Kidney (tissue), 22 donors: ENCODE measurements at places on chromosomes 7 and 10. TPM values are rescaled to one million over a fixed set of nuclear protein-coding genes. Genes with fewer than 3 reads are reported as not detected.

- no peak for DNase-seq
Measured at GRCh38 chr10:43024524-43024923, 52.3 kb upstream of the RET start.

- DNase-seq = peak; percentile 10
Measured at GRCh38 chr7:64946772-64947171, 43.7 kb downstream of the ZNF273 start.

GRCh38 chr7:92133737-92134270 is 473 bp downstream of the CYP51A1 start:
- peak; percentile 89 for DNase-seq

DNA sequence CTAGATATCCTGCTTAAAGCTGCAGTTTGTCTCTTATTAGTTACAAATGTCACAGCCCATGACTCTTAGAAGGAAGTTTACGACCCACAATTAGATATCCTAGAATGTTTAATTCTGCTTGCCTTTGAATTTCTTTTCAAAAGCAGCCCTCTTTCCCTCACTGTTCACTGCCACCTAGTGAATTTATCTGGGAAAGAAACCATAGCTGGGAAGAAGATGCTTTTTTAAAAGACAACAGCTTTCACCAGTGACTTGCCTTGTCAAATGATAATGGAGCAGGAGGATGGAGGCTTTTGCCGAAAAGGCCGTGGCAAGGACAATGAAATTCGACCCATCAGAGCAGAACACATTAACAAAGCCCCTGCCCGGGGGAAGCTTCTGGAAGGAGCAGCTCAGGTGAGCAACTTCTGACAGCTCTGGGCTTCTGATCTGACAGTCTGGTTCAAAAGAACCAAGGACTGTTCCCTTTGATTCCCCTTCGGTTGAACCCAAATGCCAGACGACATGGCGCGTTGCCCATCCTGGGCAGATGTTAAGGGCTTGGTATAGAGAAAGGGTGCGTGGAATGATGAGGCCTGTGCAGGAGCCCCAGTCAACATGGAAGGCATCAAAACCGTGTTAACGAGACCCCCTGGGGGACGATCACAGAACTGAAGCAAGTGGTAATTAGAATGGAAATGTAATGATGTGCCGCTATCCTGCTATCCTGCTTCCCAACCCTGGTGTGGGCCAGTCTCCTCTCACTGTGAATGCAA is 236.8 kb downstream of the FRMD4A start:
- DNase-seq = peak; percentile 61

Gene ACSL5
- 21.8 TPM for total RNA-seq

Gene OR2A12
- not detected for total RNA-seq

Gene CYCS
- total RNA-seq = 94.3 TPM
